ENCODE measurements at places on chromosomes 2 and 18.

- no peak for DNase-seq
These were observed 73.4 kb downstream of the SLC66A3 start for GRCh38 chr2:11228692-11229091.

GRCh38 chr2:207394203-207394781 is 135.5 kb upstream of the CREB1 start:
- no peak for DNase-seq

DNA sequence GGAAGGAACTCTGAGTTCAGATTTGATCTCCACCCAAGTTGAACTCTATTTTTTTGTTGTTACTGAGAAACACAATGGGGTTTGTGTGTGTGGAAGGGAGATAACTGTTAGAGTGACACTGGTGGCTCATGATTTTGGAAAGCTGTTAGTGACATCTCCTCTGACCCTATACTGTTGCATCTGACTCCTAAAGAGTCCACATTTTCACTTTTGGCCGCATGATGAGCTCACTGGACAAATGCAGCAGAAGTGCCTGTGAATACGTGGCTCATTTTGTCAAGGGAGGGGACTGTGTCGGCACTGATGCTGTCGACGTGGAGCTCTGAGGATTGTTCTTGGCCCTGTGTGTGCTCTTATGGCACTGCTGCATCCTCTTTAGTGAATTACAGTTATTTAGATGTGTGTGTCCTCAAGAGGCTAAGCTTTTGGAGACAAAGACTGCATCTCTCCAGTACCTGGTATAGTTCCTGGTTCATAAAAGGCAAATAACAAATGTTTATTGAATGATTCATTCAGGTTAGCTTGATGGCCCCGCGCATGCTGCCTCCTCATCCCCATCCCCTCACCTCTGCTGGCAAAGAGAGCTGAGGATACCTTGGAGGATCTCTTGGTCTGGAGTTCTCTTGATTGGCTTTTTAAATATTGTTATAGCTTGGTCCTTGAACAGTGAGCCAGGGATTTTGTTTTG is 135.4 kb downstream of the PHLPP1 start:
- DNase-seq: no peak

DNA sequence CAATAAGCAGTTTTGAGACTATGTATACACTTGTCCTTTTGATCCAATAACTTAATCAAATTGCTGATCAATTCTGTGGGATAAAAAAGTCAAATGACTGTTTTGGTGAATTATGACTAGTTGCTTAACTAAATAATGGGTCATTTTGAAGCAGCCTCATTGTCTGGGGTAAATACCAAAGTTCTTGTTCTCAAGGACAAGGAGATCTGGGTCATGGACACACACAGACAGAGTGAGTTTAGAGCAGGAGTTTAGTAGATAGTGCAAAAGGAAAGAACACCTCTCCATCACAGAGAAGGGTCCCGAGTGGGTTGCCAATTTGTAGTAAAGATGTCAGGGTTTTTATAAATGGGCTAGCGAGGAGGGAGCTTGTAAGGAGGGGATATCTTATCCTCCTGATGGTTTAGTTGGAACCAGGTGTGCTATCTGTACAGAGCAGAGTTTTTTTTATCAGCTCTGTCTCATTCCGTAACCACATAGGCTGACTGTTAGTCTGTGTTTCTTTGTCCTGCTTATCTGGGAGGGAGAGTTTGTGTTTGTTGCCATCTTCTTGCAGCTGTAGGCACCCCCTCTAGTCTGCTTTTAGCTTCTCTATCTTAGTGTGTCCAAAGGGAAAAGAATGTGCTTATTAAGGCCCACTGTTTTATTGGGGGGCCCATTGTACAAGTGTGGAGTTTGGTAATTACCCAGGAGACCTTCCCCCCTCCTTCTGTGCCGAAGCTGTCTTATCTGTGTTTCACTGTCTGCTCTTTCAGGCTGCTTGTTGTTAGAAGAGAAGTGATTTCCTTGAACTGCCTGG is 48.7 kb upstream of the C1GALT1C1L start:
- no peak for DNase-seq

GRCh38 chr2:230423851-230424458 is 8.0 kb downstream of the SP100 start:
- no peak for DNase-seq

DNA sequence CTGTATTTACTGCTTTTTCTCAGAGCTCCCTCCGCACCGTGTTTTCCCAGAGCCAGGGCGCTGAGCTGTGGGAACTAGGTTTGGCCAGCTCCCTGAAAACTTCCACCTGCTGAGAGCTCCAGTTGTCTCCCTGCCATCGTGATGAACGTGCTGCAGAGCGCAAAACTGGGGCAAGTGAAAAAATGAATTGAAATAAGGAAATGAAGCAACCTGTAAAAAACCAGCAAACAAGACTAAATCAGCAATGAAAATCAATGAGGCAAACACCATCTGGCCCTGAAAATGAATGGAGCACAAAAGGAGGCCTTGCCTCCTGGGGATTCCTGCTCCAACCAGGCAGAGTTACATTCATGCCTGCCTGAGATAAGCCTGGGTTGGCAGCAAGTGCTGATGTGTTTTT is 129.9 kb downstream of the MARCHF4 start:
- peak; percentile 52 for DNase-seq

DNA sequence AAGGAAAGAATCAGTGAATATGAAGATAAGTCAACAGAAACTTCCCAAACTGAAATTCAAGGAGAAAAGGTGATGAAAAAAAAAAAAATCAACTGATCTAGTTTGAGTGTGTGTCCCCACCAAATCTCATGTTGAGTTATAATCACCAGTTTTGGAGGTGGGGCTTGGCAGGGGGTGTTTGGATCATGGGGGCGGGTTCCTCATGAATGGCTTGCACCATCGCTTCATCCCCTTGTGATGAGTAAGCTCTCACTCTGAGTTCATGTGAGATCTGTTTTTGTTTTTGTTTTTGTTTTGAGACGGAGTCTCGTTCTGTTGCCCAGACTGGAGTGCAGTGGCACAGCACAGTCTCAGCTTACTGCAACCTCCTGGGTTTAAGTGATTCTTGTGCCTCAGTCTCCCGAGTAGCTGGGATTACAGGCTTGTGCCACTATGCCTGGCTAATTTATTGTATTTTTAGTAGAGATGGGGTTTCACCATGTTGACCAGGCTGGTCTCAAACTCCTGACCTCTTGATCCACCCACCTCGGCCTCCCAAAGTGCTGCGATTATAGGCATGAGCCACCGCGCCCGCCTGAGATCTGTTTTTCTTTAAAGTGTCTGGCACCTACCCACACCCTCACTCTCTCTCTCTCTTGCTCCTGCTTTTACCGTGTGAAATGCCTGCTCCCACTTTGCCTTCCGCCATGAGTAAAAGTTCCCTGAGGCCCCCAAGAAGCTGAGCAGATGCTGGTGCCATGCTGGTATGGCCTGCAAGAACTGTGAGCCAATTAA is 4.0 kb upstream of the SLC66A2 start:
- no peak for DNase-seq

GRCh38 chr2:239274391-239275043 is 126.3 kb downstream of the HDAC4 start:
- peak; percentile 81 for DNase-seq

DNA sequence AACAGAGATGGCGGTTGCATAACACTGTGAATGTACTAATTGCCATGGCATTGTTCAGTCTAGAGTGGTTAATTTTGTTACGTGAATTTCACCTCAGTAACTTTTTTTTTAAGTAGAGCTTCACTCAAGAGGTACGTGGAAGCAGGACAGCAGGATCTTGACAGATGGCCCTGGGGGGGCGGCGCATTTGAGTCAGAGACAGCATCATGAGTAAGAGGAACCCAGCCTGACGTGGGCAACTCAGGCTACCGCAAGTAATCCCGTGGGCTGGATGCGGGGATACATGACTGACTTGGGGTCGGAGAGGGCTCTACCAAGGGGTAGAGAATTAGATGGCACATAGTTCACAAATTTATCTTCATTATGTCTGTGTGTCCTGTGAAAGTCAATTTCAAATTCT is 38.1 kb upstream of the DAPL1 start:
- no peak for DNase-seq

DNA sequence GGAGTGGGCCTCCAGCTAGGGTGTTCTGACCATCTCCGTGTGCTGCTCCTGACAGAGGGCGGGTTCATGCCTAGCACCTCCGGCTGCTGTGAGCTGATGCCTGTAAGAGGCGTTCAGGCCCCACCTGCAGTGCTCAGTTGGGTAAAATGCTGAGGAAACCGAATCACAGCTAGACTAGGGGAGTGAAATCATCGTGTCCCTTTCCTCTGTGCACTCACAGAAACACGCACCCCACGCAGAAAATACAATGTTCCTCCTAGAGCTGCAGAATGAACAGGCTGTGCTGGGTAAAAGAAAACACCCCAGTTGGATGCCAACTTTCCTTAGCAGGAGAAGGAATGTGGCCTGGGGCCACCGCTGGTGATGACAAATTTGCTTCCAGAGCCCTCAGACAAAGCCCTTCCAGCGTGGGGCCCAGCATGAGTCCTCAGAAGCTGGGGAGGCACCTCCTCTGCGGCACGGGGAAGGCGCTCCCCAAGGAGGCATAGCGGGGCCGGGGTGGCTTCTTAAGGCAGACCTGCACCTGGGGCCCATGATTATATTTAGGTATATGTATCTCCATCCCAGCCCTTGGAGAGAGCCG is 16.3 kb upstream of the ARHGEF4 start:
- peak; percentile 67 for DNase-seq

DNA sequence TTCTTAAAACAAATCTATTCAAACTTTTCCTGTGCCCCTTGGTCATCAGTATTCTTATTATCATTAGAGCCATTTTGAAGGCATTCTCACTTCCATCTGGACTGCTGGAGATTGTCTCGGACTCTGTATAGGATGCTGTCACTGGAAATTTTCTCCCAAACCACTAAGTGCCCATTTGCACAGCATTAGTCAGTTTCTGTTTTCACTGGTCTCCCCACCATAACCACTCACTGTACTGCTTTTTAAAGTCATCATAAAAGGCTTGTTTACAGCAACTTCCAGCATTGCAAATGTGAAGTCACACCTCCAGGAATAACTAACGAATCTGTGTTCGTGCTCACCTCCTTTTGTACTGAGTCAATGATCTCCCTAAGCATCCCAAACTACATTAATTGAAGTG is 150.9 kb upstream of the SERTAD2 start:
- no peak for DNase-seq

DNA sequence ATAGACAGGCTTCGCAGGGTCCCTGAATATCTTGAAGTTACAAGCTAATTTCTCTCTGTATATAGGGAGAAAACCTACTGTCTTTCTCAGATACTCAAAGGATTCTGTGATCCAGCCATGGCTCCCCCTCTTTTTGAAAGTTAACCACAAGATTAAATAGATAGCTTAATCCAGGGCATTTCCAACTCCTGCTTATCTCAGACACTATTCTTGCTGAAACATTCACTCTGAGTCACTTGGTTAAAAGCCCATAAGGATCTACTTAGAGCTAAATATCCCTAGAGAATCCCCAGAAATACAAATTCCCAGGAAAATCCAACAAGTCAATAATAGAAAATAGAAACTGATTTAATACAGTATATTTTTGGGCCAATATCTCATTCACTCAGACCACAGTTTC is 179.1 kb upstream of the LYPD1 start:
- DNase-seq: no peak

DNA sequence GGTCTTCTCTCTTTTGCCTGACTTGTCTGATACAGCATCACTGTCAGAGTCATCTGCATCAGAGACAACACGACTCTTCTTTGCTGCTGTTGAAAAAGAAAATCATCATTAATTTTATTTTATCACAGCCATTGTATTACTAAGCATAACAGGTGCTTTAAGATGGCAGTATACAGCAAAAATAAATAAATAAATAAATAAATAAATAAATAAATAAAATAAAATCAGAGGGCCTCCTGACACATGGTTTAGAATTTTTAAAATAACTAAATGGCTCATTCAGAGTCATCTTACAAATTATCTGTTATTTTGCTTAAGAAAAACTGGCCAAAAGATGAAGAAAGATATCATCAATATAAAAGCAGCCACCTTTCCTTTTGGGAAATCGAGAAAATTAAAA is 22.8 kb downstream of the IWS1 start:
- no peak for DNase-seq

- DNase-seq: peak; percentile 94
These were observed 1.6 kb downstream of the ST8SIA3 start for GRCh38 chr18:57353940-57354461.

GRCh38 chr2:45330108-45330507 is 281.0 kb downstream of the SRBD1 start:
- DNase-seq: no peak

GRCh38 chr2:47357483-47357882 is 45.5 kb upstream of the MSH2 start:
- no peak for DNase-seq

DNA sequence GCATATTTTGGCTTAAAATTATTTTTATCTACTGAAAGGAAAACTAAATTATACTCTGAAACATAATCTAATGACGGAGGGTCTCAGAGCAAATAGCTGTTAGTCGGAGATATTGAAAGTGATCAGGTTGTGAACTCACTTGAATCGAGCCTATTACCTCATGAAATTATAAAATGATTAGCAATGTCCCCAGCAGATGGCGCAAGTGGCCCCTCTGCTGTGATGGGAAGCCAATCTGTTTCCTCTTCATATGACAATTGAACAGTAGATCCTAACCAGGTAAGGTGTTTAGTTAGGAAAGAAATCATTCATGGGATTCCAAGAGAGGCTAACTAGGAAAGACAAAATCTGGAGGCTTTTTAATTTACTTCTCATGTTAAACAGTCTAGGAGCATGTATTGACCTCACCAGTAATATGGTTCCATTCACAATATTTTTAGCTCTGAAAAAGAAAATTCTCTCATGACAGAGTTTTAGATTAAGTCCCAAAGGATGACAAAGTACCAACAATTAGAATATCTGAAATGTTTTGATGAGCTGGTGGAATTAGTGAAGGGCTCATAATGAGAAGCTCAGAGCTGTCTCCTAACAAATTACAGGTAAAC is 29.9 kb upstream of the MPPE1 start:
- DNase-seq: peak; percentile 82

Measured in H7 (cell line).